HuH-7 (cell line): ENCODE measurements at places on chromosomes 7 and 10.

DNA sequence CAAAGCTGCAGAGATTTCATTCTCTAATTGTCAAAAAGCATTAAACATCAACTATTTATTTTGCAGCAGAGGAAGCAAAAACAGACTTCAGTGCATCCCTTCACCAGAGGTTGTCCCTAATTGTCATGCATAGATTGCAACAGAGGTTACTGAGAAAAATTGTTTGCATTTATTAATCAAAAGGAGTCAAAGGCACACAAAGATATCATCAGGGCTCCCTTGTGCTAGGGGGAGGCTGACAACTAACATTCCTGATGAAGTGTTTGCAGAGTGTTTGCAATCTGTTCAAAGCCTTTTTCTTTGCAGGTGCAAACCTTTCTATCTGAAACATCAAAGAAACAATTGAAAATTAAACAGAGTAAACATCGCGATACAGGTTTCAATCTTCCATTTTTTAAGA, 227.5 kb downstream of the TEX36 start:
- DNase-seq: no peak

DNA sequence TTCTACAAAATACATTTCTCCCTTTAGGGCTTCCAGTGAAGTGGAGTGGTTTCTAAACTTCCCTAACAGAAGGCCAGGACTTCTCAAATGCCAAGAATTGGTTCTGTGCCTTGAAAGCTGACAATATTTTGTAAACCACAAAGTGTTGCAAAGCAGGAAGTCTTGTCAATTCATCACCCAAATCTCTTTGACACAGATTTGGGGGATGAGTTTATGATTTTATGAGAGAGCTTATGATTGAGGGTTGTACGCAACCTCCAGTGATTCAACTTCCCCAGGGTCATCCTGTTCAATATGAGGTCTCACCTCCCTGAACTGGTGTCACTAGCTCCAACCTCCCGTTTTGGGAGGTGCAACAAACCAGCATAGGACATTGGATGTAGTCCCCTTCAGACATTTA, 83.7 kb downstream of the PRLHR start:
- no peak for DNase-seq

- no peak for DNase-seq
Measured at GRCh38 chr10:76106611-76107010, 675.2 kb downstream of the LRMDA start.

DNA sequence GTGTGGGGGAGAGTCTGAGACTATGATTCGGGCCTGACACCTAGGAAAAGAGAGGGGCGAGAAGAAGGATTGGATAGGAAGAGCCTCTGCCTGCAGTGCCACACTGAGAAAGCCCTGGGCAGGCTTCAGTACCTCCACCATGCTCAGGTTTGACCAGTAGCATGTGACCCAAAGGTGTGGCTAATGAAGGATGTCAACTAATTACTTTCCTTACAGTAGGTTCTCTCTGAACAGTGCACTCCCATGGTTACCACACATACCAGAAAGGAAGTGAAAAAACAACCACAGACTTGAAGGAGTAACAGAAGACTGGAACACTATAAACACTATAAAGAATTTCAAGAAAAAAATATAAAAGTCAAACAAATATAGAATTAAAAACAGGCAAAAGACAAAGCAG, 46.2 kb downstream of the SEM1 start:
- DNase-seq: no peak

DNA sequence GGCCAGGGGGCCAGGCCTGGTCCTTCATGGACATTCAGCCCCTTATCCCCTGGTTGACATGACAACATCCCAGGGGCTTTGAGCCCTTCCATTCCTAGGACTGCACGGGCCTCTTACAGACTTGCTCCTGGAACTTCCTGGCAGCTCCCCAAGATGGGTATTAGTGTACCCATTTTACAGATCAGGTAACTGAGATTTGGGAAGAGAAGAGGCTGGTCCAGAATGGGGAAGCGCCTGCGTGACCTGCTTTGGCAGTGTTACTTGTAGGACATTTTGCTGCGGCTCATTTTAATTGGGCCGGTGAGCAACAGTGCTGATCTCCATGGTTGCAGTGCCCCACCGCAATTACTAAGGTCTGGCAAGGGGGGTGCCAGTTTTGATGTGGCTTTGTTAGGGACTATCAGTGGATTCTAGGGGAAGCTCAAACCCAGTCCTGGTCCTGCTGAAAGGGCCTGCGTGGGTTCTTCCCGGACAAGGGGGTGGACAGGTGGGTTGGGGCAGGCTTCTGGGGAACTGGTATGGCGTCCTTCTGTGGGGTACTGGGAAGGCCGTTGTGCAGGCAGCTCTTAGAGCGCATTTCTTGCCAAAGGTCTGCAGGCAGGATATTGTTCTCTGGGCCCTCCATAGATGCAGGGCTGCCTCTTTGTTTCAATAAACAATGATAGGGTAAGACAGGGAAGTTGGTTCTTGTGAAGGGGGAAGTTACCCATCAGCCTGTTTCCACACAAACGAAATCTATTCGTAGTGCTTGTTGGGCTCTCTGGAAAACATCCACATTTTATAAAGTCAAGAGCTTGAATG, 137.6 kb downstream of the RGS10 start:
- no peak for DNase-seq

GRCh38 chr10:130368761-130369560, 232.8 kb downstream of the GLRX3 start:
- no peak for DNase-seq

GRCh38 chr7:129776362-129776722, 164.8 kb downstream of the NRF1 start:
- DNase-seq: no peak

DNA sequence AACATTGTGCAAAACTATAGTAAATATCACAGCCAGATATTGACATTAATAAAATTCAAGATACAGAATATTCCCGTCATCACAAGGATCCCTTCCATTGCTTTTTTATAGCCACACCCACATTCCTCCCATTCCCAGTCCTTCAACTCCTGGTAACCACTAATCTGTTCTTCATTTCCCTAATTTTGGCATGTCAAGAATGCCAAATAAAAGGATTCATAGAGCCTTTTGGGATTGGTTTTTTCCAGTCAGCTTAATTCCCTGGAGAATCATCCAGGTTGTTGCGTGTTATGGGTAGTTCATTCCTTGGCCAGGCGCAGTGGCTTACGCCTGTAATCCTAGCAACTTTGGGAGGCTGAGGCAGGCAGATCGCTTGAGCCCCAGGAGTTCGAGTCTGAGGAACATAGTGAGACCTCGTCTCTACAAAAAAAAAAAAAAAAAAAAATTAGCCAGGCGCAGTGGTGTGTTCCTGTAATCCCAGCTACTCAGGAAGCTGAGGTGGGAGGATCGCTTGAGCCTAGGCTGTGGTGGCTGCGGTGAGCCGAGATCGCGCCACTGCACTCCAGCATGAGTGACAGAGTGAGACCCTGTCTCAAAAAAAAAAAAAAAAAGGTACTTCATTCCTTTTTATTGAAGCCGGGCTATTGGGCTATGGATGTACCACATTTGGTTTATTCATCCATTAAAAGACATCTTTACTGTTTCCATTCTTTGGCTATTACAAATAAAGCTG, 2.7 kb downstream of the OGDH start:
- no peak for DNase-seq

DNA sequence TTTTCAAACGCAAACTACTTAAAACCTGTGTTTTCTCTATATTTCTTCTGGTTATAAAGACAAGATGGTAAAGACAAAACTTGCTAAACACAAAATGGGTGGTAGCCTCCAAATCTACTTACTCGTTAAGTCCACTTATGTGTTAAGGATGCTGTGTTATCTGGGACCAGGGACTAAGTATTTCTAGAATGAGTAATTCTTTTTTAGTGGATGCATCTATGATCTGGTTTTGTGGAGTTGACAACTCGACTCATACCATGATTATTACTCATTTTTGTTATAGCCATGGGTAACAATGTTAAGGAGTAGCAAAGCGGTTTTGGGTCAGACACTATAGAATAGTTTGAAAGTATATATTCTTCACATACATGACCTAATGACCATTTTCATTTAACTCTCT, 239.5 kb upstream of the FOXP2 start:
- no peak for DNase-seq

- DNase-seq: no peak
Measured at GRCh38 chr7:91519241-91520158, 255.3 kb downstream of the FZD1 start.

- DNase-seq: no peak
Measured at GRCh38 chr7:40802497-40802896, 667.7 kb downstream of the SUGCT start.

- no peak for DNase-seq
Measured at GRCh38 chr10:28849821-28850220, 172.5 kb downstream of the BAMBI start.

DNA sequence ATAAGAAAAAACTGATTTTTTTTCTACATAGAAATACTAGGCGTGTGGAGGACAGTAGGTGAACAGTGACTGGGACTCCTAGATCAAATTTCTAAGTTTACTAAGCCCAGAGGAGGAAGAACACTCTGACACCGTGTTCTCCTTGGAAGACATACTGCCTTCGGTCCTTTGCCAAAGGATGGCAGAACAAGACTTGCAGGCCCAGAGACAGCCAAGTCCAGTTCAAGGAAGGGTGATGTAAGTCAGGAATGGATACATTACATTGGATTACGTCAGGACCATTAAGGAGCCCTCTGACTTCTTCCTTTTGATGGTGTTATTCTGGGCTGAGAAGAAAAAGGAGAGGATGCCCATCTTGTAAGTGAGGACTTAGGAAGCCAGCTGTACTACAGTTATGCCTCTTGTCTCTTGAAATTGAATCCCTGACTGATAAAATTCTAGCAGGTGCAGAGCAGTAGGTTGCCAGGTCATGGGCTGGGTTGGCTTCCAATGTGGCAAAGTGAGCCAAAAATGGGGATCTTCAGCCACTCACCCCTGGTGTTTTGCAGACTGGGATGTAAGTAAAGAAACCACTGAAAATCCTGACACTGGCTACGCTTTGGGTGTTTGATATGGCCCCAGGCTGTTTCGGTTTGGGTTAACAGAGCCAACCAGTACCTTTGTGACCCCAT, 45.1 kb downstream of the RELN start:
- DNase-seq: no peak

DNA sequence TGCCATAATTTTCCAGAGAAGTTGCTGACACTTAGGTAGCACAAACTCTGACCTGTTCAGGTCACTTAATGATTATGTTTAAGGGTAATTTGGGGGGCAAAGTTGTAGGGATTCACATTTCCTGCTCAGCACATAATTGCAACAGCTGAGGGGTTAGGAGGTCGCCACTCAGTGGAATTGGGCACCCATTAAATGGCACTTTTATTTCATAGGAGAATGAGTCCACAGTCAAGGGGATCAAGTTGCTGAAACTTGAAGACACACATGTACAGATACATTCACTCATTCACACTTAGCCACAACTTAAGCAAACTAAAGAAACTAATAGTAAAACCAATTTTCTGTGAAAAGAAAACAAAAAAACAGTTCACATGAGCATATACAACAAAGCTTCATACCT, 1.5 kb downstream of the PCDH15 start:
- DNase-seq: no peak

GRCh38 chr7:7612519-7612918, 28.0 kb upstream of the UMAD1 start:
- DNase-seq: no peak

GRCh38 chr10:77392851-77393250, 244.8 kb downstream of the KCNMA1 start:
- no peak for DNase-seq

- no peak for DNase-seq
Measured at GRCh38 chr10:75250934-75251333, 15.2 kb upstream of the COMTD1 start.

GRCh38 chr10:95445223-95445836, 115.8 kb downstream of the SORBS1 start:
- no peak for DNase-seq

- no peak for DNase-seq
Measured at GRCh38 chr10:88819290-88819689, 16.8 kb downstream of the LIPM start.

- DNase-seq: no peak
Measured at GRCh38 chr7:2812114-2812487, 32.0 kb downstream of the GNA12 start.

DNA sequence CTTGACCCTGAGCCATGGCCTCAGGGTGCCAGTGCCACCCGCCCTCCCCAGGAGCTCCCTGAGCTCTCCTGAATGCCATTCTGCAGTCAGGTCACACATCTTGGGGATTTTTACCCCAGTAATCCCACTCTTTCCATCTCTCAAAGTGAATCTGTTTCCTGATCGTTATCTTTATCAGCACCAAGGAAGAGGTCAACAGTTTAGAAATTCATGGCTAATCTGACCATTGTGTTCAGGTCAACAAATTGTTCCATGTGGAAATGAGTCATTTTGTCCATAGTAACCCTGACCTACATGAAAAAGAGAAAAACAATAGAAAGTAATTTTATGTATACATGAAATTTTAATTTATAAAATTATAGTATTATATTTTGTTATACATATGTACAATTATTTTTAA, 28.8 kb upstream of the ZNF488 start:
- no peak for DNase-seq

DNA sequence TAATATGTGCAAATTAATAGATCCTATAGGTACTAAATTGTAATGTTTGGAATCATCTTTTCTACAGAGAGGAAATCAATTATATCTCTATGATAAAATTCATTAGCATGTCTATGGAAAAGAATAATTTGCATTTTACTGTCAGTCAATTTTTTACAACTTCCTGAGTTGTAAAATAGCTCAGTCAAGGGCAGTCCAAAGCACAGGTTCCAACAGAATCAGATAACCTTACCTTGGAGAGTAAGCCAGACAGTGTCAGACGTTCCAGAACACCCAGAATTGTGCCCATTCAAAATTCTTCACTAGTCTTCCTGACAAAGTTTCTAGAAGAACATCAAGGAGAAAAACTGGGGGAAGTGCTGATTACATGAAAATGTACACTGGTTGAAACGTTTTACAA, 31.1 kb upstream of the IMMP2L start:
- no peak for DNase-seq

DNA sequence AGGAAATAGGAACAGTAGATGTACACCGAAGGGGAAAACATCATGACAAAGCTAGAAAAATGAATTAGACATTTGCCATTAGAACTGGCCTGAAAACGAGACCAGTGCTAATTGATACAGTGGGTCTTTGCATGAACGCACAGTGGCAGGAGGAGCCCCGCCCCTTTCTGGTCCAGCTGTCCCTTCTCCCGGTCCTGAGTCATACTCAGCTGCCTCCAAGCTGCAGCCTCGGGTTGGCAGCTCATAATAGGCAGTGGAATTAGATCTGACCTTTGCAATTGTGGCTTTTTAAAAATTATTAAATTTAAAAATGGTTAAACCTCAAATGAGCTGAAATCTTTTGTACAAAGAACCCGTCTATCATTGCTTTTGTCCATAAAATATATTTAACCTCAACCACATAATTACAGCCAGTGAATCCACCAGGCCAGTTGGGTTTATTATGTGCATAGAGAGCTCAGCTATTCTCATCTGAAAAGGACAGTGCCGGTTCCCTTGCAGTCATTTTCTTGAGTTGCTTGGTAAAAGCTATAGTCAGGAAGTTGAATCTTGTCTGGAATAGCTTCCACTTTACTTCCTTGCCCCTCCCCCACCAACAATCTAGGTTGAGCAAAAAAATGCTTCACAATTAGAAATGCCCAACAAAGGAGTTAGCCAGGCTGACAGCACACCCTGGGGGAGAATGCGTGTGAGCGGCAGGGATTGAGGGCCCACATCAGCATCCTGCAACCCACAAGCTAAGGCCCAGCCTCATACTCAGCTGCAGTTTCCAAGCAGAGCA, 147.1 kb downstream of the BUB3 start:
- no peak for DNase-seq

GRCh38 chr10:120824881-120825309, 26.3 kb upstream of the WDR11 start:
- DNase-seq: peak; percentile 36

- DNase-seq: peak; percentile 58
Measured at GRCh38 chr7:98733036-98733435, 116.0 kb downstream of the NPTX2 start.

- no peak for DNase-seq
Measured at GRCh38 chr7:24700521-24701260, 56.6 kb downstream of the GSDME start.
